Stomach (tissue), 19 donors: ENCODE measurements at places on chromosomes 11 and 22. TPM values are rescaled to one million over a fixed set of nuclear protein-coding genes. Genes with fewer than 3 reads are reported as not detected.

DNA sequence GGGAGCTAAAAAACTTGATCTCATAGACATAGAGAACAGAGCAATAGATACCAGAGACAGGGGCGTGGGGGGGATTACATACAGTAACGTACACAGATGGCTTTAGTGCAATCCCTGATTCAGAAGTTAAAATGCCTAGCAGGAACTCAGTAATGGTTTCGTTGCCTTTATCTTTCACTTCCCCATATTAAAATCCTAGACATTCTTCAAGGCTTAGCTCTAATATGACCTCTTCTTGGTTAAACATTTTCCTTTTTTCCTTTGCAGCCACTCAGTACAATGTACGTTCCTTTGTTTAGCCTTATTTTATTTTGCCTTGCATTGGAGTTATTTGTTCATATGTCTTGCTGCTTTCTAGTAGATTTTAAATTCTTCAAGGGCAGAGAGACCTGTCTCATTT, 104.9 kb downstream of the C11orf87 start:
- no peak for DNase-seq

DNA sequence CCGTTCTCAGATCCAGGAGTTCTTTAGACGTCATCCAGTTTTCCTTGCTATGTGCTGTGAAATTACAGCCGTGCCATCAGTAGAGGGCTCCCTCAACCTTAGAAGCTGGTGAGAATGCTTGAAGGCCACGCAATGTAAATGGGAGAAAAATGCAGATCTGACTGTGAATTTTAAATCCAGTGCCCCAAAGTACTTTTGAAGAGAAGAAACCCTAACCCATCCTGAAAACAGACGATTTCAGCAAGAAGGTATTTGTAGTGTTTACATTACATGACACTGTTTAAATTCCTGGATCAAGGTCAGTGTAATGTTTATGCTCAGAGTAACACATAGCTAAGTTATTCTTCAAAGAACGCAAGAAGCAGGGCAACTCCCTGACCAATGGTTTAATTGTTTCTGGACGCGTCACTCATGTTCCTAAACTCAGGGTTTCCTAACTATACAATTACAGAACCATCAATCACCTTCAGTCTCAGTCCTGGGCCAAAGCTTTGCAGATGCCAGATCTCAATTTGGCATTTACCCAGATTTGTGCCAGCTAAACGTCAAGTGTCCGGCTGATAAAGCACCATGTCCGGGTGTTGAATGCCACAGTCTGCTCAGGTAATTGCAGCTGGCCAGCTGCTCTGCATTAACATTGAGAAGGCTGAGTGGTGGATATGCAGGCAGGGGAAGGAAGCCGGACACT, 38.2 kb downstream of the ADAMTS8 start:
- peak; percentile 40 for DNase-seq

Gene PHLDA2
- total RNA-seq: not detected

DNA sequence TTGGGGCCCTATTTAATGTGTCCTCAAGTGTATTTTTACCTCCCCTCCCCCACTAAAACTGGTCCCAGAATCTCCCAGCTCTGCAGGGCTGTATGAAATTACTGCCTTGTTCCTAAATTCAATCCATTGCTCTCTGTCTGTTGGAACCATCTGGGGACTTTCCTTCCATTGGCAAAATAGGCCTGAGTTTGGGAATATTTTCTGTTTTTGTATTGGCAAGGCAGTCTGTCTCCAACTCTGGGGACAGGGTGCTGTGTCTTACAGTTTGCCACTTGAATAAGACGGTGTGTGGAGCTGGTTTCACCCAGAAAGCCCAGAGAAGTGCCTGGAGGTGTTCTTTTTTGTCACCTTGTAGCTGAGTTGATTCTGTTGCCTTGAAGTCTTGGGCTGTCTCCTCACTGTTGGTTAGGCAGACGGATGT, 1.3 kb downstream of the PACS1 start:
- no peak for DNase-seq

Gene OR8D4
- total RNA-seq: 1.4 TPM
